ENCODE measurements at places on chromosomes 5 and 9.

- no peak for DNase-seq
Observed at GRCh38 chr9:69817202-69817601, 3.4 kb upstream of the CFAP95 start.

DNA sequence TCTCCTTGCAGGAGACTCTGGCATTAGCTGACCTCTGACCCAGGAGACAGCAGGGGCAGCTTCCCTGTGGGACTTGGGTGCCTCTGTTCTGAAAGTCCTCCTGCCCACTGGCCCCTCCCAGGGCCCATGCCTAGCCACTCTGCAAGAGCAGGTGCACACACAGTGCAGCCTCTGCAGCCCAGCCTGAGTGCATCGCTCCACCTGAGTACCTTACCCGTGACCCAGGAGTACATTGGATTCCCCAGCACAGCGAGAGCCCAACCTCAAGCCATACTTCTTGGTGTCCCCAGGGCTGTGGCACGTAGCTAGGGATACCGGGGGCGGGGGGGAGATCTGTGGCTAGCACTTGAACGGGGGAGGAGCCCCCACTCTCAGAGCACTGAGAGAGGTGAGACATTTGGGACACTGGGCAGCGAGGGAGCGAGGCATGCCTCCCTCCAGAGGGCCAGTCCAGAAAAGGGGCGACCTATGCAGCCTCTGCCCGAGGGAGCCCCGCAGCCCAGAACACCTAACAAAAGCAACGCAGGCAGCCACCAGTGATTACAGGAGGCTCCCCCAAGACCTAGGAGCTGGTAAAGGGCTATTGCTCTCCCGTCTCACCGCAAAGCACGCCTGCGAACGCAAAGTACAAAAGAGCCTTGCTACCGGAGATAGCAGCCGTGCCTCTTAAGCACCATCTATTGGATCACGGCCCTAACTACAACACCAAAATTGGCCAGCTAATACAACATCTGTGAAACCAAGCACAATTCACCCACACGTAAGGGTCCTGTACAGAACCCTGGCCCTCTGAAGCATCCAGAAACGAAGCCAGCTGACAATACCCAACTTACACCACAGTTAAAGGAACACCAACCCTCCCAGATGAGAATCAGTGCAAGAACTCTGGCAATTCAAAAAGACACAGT lies 826 bp upstream of the PRDM9 start:
- no peak for DNase-seq

DNA sequence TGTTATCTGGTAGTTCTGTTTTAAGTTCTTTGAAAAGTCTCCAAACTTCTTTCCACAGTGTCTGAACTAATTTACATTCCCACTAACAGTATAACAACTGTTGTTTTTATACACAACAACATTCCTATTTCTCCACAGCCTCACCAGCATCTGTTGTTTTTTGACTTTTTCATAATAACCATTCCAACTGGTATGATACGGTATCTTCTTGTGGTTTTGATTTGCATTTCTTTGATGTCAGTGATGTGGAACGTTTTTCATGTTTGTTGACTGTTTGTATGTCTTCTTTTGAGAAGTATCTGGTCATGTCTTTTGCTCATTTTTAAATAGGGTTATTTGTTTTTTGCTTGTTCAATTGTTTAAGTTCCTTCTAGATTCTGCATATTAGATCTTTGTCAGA lies 12.6 kb upstream of the GRAMD2B start:
- DNase-seq = no peak

DNA sequence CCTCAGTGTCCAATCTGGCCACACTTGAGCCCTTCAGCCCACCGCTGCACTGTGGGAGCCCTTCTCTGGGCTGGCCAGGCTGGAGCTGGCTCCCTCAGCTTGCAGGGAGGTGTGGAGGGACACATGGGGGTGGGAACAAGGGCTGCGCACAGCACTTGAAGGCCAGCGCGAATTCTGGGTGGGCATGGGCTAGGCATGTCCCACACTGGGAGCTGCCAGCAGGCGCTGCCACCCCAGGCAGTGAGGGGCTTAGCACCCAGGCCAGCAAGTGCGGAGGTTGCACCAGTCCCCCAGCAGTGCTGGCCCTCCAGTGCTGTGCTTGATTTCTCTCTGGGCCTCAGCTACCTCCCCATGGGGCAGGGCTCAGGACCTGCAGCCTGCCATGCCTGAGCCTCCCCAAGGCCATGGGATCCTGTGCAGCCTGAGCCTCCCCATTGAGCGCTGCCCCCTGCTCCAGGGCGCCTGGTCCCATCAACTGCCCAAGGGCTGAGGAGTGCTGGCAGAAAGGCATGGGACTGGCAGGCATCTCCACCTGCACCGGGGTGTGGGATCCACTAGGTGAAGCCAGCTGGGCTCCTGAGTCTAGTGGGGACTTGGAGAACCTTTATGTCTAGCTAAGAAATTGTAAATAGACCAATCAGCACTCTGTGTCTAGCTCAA lies 148.2 kb downstream of the EMB start:
- DNase-seq = no peak

GRCh38 chr5:93604644-93605515 lies 21.9 kb downstream of the NR2F1 start:
- peak; percentile 32 for DNase-seq

DNA sequence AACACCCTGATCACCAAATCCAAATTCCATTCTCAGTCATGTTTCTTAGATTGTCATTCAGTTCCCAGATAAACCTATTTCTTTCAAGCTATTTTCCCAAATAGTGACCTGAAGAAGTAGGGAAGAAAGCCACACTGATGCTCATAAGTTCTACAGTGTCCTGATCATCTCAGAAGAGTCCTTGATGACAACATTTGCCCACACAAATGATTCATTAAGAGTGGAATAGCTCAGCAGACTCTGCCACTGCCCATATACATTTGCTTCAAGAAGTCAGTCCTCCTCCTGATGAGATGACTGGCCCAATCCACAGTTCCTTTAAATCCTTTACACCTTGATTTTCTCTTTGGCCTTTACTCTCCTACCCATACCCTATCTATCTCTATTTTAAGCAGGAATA lies 283.7 kb upstream of the NR4A3 start:
- DNase-seq = no peak

DNA sequence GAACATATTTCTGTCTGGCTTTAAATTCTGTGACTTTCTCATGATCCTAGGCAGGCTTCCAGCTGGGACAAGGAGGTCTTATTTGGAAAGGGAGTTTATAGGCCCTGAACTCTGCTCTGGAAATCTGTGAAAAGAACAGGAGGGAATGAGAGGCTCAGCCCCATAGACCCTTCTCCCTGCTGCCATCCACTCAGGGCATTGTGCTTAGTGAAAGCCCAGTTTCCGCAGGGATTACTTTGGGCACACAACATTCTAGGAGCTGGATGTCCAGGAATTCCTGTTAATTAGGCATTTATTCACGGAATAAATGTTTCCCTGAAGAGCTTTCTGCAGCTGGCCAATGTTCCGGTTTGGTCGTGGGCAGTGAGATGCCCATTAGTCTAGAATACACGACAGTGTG lies 32.7 kb upstream of the COL15A1 start:
- DNase-seq = no peak

- no peak for DNase-seq
Observed at GRCh38 chr5:161400583-161400982, 145.9 kb downstream of the GABRB2 start.

DNA sequence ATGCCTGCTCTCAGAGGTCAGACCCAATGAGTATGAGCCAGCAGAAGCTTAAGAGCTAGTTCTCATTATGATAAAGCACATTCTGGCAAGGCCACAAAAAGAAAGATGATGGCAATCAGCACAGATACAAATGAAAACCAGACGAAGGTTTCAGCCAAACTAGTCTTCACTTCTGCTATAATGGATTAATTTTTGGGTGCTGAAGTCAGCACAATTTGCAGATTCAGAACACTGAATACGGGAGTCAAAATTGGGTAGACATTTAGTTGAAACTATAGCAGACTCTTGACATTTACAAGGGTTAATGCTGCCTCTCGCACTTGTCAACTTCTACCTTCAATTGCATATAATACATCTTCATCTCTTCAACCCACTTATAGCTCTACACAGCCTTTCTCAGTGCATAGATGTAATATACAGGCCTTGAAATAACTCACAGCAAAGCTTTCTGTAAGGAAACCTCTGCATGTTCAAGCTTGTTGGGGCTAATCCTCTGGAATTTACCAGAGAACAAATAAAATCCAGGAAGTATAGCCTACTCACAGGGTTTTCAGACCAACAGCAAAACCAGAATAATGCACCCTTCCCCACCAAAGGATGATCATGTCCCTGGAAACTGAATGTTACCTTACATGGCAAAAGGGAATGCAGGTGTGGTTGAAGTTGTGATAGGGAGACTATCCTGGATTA lies 77.1 kb downstream of the BAAT start:
- no peak for DNase-seq

- no peak for DNase-seq
Observed at GRCh38 chr9:71549023-71549422, 219.3 kb downstream of the CEMIP2 start.

DNA sequence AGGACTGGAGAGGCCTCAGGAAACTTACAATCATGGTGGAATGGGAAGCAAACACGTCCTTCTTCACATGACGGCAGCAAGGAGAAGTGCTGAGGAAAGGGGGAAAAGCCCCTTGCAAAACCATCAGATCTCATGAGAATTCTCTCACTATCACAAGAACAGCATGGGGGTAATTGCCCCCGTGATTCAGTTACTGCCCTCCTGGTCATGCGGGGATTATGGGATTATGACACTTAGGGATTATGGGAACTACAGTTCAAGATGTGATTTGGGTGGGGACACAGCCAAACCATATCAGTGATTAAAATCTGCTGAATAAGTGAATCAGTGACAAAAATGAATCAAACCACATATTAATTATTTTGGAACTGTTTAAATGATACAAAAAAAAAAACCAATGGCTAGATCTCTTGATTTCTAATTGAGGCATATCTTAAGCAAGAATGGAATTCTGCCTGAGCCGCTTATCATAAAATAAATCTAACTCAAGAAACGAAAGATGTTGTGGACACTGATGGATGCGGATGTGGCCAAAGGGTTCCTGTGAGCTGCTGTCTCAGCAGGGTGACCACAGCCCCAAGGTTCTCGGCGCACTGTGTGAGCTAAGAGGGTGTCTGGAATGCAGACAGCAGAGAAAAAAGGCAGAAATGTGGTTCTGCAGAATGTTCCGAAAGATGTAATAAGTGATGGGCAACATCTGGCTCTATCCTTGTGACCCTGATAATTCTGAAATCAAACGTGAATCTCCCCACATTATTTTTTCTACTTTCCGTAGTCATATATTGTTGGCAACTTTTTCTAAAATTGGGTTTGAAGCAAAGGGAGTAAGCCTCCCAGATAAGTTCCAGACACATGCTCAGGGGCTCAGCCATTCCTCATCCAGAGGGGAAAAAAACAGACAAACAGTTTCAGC lies 107.2 kb upstream of the ICE1 start:
- DNase-seq = no peak

- DNase-seq = no peak
Observed at GRCh38 chr5:97164846-97165245, 18.2 kb downstream of the RIOK2 start.

GRCh38 chr9:4750023-4750673 lies 9.1 kb upstream of the AK3 start:
- no peak for DNase-seq

DNA sequence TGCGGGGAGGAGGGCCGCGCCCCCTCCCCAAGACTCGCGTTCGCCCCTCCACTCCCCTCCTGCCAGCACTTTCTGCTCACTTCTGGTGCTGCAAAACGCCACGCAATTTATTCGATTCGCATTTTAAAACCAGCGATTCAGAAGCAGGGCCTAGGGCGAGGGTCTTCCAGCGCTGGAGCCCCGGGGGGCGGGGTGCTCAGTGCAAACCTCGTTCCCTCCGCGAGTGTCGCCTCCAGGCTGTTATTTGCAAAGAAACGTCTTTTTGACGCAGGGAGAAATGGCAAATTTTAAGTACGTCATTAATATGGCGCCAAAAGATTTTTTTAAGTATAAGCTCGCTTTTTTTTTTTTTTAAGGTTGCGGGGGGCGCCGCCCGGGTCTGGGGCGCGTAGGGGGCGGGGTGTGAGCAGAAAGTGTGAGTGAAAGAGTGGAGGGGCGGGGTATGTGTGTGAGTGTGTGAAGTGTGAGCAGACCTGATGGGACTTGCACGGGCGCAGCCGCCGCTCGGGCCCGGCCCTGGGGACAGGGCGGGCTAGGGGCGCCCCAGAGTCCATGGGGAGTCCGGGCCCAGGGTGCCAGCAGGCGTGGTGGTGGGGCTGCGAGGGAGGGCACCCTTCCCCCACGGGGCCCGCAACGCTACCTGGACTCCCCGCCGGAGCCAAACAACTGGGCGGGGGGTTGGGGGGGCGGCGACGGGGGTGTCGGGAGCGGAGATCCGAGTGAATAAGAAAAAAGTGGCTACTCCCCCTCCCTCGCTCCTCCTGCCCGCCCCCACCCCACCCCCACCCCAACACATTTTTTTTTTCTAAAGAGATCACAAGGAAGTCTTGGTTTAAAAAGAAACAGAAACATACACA lies at the start of gene JADE2:
JADE2 (plus strand) TSS at position 845 of the 857 bp plus-strand sequence. CDS start 10,188 bp downstream, outside the sequence.
- DNase-seq = peak; percentile 63

Data from retina (tissue), 1 donor.